IMR-90 (cell line): ENCODE measurements at places on chromosomes 1 and 21. TPM values are rescaled to one million over a fixed set of nuclear protein-coding genes. Genes with fewer than 3 reads are reported as not detected.

DNA sequence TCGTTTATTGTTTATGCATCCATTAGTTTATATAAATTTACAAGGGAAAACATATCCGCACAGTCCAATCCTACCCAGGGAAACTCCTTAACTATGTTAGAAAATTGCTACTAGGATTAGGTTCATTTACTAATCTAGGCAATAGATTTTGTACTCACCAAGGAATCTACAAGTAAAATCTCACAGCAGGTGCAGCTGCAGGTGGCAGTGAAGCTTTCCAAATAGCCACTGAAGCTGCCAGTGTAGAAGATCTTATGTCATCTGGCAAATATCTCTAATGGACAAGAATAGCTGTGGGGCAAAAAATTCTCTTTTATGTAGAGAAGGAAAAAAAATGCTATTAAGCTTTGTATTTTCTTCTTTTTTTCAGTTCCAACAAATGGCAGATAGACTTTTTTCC lies 963.4 kb upstream of the ADGRL4 start:
- DNase-seq, result no peak

GRCh38 chr1:236172041-236172579 lies 29.8 kb downstream of the GPR137B start:
- DNase-seq, result no peak

- no peak for DNase-seq
Observed at GRCh38 chr1:32917521-32917920, 16.3 kb upstream of the TMEM54 start.

- no peak for DNase-seq
Observed at GRCh38 chr1:227321035-227321434, 2.7 kb upstream of the CDC42BPA start.

- DNase-seq, result no peak
Observed at GRCh38 chr21:38082936-38083485, 166.8 kb upstream of the KCNJ6 start.

GRCh38 chr1:160866001-160866694 lies 3.5 kb upstream of the CD244 start:
- DNase-seq, result no peak

DNA sequence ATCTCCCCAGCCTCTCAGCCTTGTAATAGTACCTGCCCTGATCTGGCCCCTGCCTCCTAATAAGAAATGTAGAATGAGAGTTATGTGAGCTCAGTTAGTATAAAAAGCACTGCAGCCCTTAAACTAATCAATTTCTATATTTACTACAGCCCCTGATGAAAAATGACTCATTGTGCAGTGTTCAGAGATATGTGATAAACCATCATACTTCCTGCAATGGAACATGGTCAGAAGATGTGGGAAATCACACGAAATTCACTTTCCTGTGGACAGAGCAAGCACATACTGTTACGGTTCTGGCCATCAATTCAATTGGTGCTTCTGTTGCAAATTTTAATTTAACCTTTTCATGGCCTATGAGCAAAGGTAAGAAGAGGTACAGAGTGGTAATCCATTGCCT lies 176.8 kb upstream of the PDE4B start:
- peak; percentile 2 for DNase-seq

DNA sequence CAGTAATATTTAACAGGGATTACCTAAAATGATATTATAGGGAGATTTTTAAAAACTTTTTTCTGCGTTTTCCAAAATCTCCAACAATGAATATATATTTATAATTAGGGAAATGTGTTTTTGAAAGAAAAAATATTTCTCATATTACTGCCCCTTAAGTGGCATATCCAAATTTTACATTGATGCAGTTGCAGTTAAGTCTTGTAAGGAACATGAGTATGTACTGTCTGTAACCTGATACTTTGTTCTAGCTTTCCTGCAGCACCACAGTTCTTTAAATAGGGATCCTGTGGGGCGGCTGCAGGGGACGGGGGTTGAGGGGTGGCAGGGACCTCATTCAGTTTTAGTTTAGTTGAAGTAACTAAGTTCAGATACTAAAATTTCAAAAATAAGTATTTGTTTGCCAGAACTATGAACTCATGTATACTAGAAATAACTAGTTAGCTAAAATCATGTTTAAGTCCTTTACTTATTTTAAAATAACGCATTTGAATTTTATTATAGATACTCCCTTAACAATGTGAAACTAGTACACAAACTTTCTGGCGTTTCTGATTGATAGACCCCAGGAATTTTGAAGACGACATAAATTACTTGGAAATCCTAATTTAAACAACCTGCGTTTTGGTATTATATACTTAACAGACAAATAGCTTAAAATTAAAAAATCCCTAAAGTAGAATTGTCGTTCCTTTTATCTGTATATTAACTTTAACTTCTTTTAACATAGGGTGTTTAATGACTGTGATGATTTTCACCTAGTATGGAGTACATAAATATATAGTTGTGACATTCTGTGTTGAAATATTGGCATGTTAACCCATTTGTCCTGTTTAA lies 639 bp upstream of the DNAJB4 start:
- peak; percentile 83 for DNase-seq

DNA sequence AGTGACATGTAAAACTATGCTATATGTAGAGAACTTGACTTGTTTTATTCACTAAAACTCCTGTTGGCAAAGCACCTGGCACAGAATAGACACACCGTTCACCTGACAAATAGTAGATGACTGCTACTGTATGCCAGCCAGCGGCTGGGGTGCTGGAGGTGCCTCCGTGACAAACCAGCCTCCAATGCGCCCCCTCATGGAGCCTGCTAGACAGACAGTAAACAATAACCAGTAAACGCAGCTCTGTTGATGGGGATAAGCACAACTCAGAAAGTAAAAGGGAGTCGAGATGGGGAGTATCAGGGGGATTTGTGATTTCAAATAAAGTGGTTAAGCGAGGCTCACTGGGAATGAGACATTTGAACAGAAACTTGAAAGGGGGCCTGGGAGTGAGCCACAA lies 107.2 kb downstream of the PRDM2 start:
- no peak for DNase-seq

GRCh38 chr21:42862774-42863503 lies 16.4 kb downstream of the WDR4 start:
- DNase-seq, result no peak

- DNase-seq, result no peak
Observed at GRCh38 chr1:30787266-30787665, 29.7 kb upstream of the LAPTM5 start.

DNA sequence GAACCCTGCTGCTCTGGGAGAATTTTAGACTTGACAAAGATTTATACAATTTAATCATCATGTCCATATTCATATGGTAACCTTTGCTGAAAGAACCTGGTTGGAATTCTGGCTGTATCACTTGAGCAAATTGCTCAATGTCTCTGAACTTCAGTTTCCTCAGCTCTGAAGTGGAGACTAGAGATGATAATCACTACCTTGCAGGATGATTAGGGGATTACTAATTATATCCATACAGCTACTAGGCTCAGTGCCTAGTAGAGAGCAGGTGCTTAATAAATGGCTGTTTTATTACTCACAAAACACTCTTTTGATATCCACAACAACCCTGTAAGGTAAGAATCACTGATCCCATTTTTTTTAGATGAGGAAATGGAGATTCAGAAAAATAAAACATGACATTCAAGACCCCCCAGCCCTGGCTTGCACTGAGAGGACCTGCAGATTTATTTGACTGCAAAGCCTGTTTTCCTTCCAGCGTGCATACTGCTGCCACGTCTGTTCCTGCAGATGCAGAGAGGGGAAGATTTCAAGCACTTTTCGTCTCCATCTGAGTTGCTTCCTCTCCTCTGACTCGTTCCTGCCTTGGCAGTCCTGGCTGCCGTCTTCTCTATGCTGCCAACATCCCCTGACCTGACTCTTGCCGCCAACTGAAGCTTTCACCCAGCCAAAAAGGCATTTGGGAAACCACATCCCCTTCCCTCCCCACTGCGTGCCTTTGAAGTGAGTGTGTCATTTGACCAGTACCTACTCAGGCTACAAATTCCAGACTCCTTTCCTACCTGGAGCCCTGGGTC lies 203.0 kb downstream of the PLPP3 start:
- peak; percentile 31 for DNase-seq

- DNase-seq, result peak; percentile 36
Observed at GRCh38 chr21:34598931-34599400, 15.9 kb downstream of the RCAN1 start.

GRCh38 chr1:38028105-38028591 lies 15.6 kb downstream of the UTP11 start:
- DNase-seq, result no peak

DNA sequence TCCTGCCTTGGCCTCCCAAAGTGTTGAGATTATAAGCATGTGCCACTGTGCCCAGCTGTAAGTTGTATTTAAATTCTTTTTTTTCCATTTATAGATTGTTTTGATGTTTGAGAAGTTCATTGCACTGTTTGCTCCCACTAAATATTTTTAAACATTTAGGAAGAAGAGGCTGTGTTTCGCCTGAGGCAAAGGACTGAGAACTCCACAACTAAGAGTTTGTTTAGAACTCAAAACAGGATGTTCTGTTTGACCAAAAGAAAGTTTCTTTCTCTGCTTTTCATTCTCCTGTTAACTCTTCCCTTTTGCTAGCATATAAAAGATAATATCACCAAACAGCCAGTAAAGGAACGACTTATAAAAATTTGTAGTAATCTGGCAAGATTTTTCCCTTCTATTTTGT lies 87.0 kb downstream of the RUNX1 start:
- no peak for DNase-seq

DNA sequence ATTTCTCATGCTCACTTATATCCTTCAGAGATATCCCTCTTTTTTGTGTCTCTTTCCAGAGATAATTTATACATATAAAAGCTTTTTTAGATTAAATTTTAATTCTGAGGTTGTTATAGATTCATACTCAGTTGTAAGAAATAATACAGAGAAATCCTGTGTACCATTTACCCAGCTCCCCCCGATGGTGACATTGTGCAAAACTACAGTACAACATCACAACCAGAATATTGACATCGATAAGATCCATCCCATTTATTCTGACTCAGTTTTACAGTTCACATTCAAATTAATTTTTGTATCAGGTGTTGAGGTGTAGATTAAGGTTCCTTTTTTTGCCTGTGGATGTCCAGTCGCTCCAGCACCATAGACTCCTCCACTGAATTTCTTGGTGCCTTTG lies 14.3 kb downstream of the DMRTB1 start:
- DNase-seq, result peak; percentile 30

DNA sequence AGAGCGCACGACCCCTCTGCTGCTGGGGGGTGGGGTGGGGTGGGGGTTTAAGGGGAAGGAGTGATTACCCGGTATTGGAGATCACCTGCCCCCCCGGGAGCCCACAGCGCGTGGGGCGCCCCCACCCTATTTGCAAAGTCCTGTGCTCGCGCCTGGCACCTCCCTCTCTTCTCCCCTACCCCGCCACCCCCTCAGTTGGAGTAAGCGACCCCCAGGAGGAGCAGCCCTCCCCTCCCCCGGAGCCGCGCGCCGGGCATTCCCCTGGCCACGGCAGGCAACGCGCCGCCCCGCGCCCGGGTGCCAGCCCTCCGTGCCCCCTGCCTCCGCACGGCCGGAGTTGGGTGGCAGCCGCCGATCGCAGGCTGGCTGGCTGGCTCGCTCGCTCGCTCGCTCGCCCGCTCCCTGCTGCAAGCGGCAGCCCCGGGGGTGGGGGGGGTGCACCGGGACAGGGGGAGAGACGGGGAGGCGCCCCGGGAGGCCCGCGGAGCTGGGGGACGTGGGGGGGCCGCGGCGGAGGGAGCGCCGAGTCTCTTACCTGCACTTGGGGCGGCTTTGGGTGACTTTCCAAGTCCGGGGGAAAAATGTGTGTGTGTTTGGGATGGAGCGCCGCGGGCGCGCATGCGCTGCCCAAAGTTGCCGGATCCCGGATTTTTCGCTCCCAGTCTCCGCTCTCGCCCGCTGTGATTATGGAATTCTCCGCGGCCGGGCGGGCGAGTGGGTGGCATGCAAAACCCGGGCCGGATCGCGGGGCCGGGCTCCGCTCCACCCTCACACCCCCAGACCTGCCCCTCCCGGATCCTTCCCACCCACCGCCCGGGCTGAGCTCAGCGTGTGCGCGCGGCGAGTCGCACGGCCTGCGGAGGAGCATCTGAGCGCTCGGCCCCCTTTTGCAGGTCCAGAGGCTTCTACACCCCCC lies at the start of gene CASZ1:
Gene CASZ1 (minus strand): TSS at position 618 of the 916 bp plus-strand sequence. CDS start 102,757 bp downstream, outside the sequence.
- peak; percentile 86 for DNase-seq

DNA sequence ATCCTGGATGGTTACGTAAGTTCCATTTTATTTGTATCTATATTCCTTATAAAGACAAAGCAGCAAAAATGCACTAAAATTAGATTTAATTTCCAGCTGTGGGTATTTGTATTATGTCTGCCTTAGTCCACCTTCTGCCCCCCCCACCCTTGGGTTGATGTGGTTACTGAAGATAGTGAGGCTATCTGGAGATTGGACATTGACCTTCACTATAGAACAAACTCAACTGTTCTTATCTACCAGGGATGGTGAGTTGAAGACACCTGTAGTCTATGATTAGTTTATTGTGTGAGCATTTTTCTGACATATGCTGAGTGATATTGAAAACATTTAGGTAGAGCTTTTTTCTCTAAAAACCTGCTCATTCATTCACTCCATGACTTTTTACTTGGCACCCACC lies 122.2 kb downstream of the NFIA start:
- no peak for DNase-seq

- no peak for DNase-seq
Observed at GRCh38 chr1:165342168-165342567, 14.3 kb downstream of the LMX1A start.

DNA sequence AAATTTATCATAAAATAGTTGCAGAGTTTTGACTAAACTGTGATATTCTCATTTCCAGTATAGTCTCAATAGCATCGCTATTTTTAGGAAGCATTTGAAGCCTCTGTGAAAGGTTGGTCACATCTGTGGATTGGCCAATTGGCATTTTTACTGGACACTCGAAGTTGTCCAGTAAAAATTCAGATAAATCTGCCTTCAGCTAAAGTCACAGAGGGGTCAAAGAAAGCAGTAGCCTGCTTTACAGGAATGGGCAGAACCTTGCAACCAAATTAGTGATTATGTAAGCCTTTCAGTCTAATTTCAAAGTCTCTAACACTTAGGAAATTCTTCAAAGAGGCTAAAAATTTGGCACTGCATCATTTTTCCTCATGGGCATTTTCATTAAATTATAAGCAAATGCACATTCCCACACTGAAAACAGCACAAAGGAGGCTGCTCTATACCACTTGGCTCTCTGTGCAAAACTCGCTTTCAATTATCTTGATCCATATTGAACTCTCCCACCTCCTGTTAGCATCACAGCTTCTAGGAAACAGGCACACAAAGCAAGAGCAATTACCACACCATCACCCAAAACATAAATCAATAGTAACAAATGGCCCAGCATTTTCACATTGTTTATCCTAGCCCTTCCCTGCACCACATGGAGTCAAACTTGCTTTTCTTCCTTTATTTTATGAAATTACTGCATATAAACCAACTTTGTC lies 318.5 kb upstream of the DUSP10 start:
- DNase-seq, result no peak

GABPB2 gene
- polyA plus RNA-seq, result 6.0 and 7.5 TPM in 2 replicates

SDCCAG8 gene
- 24.2 and 25.2 TPM in 2 replicates for polyA plus RNA-seq

CYYR1 gene
- not detected in 2 replicates for polyA plus RNA-seq

AIRE gene
- 0.03 and 0.05 TPM in 2 replicates for polyA plus RNA-seq

FMO5 gene
- 0.50 and 0.51 TPM in 2 replicates for polyA plus RNA-seq

ABCA4 gene
- 0.11 and 0.36 TPM in 2 replicates for polyA plus RNA-seq

OR14K1 gene
- not detected in 2 replicates for polyA plus RNA-seq
